ENCODE measurements at places on chromosomes 5 and 9.
A peak's percentile ranks its signal among the peaks of the same experiment; 100 is the strongest.

GRCh38 chr5:15598294-15598902 lies 98.4 kb downstream of the FBXL7 start:
- DNase-seq: no peak

DNA sequence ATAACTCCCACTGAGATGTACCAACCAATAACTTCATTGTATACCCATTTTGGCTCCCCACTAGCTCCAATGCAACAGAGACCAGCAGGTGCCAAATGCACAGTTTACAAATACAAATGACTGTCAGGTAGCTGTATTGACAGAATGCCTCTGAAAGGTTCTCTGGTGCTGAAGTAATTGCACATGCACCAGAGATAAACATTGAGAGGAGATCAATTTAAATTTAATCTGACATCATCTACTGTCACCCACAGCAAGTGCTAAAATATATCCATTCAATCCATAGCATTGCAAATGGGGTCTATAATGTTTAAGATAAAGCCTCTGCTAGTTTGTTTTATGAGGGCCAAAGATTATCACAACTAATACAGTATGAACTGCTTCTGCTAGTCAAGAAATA lies 80.2 kb downstream of the STX17 start:
- DNase-seq: no peak

GRCh38 chr5:4022056-4022670 lies 426.5 kb downstream of the IRX1 start:
- DNase-seq: no peak

DNA sequence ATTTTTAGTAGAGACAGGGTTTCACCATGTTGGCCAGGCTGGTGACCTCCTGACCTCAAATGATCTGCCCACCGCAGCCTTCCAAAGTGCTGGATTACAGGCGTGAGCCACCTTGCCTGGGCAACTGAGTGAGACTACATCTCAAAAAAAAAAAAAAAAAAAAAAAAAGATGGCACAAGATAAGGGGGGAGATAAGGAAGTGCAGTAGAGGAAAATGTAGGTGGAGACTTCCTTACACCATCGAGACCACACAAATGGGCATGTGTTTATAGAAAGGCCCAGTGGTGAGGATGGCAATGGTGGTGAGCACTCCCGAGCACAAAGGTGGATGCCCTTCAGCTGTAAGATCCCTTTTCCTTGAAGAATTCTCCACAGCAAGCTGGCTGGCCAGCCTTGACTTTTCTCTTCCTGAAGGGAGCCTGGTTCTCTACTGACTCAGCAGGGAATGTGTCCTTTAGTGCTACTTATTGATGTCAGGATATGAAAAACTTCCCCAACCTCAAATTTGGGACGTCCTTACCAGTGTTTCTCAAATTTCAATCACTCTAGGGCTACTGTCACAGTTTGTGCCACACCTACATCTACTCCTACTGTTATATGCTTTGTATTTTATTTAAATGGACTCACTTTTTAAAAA lies 28.2 kb downstream of the ERGIC1 start:
- DNase-seq: peak; percentile 12

DNA sequence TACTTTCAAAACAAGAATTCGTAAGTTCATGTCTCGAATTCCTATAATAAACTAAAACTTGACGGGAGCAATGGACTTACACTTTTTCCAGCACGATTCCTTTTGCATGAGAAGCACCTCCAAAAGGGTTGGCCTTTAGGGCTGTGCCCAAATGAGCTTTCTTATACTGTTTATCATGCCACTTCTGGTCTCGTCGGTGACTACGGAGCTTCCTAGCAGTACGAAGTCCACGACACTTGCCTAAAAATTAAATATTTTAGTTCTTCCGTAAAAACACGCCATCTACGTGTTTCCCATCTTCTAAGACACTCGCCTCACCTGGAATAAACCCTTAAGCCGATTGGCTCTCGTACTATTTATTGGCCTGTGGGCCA lies 554 bp downstream of the RPS23 start:
- DNase-seq: no peak

DNA sequence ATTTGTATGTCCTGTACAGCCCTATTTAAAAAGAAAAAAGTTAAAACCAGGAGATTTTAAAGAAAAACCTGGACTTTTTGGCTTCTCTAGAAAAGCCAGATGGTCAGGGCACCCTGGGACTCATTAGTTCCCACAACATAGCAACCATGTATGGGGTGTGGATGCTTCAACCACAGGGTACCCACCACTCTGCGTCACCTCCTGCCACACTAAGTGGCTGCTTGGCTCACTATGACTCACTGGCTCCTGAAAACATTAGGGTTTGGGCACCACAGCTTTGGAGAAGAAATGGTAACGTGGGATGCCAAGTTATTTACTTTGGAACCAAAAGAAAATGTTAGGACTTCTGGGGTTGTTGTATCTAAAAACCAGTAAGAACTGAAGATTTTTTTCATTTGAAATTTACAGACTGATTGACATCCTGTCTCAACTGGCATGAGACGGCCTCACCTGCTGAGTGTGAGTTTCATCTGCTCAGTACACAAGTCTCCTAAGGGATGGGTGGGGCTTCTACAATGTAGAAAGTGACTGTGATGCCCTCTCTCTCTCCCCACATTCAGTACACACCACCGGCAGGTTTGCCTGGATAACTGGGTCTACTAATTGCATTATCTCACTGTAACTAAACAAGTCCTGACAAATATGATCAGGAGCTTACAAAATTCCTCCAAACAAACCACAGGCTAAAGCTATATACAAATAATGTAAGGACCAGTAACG lies 103.9 kb downstream of the ESM1 start:
- no peak for DNase-seq

GRCh38 chr5:119070578-119070827 lies 384 bp upstream of the DMXL1 start:
- no peak for DNase-seq

- DNase-seq: no peak
Observed at GRCh38 chr5:179568721-179569120, 18.4 kb downstream of the RUFY1 start.

- no peak for DNase-seq
Observed at GRCh38 chr5:54745599-54745998, 228.0 kb downstream of the SNX18 start.

- DNase-seq: no peak
Observed at GRCh38 chr5:120464627-120465435, 731 bp downstream of the PRR16 start.

GRCh38 chr9:78573669-78574068 lies 276.7 kb downstream of the PSAT1 start:
- DNase-seq: no peak
